Effector memory CD4-positive, alpha-beta T cell (primary cell): ENCODE measurements at places on chromosomes 5 and 9.
A peak's percentile ranks its signal among the peaks of the same experiment; 100 is the strongest.

DNA sequence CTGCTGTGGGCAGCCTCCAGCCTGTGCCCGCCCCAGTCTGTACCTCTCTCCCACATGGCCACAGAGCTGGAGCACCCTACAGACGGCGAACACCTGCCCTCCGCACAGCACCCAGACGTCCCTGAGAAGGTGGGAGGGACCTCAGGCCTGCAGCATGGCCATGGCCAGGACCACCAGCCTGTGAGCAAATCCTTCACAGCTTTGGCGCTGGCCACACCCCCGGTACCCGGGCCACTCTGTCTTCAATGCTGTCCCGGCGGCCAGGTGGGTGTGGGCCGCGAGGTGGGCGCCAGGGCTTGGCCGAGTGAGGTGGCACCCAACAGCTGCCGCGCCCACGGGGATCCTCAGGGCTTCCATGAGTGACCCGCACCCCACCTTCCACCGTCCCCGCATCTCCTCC, 18.7 kb downstream of the NOTCH1 start:
- DNase-seq = no peak

- no peak for DNase-seq
Observed at GRCh38 chr5:124056326-124056990, 544.5 kb downstream of the CSNK1G3 start.

DNA sequence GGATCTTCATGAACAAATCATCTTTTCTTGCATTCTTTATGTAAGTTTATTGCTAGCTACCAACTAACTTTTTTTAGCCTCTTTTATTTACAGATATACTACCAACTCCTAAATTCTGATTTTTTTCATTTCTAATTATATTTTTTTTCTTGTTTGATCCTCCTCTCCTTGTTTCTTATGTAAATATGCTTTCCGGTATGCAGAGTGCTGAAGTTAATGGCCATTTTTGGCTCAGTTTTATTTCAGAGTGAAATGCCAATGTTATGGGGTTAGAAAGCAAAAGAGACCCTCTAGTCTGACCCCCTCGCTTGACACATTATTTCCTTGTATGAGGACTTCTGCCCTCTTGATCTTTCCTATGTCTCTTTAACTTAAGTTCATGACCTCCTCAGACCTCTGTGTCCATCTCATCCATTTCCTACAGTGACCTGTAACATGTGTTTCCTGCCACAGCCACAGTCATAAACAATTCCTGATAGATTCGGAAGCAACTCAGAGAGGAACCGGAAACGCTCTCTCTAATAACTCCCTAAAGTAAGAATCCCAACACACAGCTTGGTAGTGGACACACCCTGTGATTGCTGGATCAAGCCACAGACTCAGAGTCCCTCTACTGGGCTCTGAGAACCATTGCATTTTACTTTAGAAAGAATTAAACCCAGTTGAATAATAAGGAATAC, 42.9 kb upstream of the AFAP1L1 start:
- DNase-seq = no peak

- no peak for DNase-seq
Observed at GRCh38 chr9:13613296-13613695, 333.8 kb upstream of the MPDZ start.

DNA sequence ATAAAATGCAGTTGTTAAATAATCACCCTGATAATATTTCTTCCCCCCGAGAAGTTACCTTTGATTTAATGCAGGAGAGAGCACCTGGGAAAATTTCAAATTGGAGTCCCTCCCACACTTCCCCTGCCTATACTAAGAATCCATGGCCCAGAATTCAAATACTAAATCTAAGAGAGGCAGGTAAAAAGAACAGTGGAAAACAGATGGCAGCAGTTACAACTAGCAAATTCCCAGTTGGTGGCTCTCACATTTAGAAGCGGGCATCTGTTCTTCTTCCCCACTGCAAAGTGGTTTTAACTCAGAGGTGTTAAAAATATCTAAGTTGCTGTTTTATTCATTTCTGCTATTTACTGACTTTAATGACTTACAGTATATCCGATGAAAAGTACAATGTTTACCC, 210.4 kb upstream of the ELAVL2 start:
- no peak for DNase-seq

- DNase-seq = no peak
Observed at GRCh38 chr9:4242239-4242638, 57.6 kb downstream of the GLIS3 start.

DNA sequence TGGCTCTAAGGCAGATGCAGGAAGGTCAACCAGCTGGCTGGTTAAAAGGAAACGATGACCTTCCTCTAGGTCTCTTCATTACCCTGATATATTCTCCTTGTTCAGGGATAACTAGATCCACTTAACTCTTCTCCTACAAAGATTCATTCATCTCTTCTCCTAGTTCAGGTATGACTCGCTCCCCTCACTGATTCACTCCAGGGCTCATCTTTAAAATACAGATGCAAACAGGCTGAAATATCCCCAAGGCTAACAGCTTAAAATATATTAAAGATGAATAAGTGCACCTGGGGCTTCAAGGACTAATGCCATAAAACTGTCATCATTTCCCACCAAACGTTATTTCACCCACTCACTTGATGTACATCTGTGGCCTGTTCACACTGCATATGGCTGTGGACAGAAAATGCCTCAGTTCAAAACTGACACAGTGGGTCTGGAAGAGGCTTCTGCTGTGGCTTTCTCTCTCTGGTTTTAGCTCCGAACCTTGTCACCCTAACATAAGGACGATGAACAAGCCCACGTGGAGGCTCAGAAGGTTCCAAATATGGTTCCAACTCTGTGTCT, 366.9 kb downstream of the DEPDC1B start:
- no peak for DNase-seq

DNA sequence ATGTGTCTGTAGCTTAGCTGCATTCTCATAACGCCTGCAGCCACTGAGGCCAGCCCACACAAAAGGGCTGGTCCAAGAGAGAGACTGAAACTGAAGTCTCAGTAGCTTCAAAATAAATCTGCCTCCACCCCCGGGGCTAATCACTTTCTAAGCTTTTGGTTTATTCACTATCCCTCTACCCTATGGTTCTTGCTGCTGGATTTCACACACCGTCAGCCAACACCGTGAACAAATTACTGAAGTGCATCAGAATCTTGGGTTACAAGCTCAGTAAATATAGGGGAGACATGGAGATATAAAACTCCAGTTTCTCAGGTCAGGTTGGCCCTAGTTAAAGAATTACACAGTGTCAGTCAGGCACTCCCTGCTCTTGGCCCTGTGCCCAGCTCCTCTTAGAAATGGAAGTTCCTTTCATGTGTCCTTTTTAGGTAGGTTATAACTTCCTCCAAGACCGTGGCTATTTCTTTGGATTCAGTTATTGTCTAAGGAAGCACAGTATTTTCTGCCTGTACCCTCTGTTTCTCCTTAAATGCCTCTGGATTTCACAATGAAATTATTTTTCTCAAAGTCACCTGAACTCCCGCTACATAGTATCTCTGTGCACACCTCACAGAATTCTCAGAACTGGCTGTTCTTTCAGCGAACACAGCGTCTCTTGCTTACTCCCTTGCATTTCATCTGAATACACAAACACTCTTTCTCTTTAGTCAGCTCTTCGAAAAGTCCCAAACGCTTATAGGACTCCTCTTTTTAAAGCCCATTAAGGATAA, 112.5 kb downstream of the FAM174A start:
- no peak for DNase-seq

GRCh38 chr5:57072218-57072892, 101.5 kb upstream of the GPBP1 start:
- DNase-seq = no peak

DNA sequence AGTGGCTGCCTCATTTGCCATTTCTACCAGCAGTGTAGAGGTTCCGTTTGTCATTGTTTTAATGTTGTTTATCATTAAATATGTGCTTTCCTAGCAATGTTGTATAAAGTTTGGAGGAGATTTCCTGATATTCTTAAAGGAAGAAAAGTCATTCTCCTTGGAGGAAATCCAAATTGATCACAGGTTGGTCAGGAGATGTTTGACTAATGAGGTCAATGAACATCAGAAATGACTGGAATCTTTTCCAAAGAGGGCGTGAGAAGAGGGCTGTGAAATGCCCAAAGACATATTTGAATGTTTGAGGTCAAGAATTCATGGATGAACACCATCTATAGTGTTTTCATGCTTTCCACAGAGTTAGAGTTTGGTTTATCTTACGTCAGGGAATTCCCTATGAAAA, 471.3 kb downstream of the MAT2B start:
- DNase-seq = no peak

- DNase-seq = peak; percentile 4
Observed at GRCh38 chr5:102801371-102801770, 46.3 kb downstream of the PAM start.

DNA sequence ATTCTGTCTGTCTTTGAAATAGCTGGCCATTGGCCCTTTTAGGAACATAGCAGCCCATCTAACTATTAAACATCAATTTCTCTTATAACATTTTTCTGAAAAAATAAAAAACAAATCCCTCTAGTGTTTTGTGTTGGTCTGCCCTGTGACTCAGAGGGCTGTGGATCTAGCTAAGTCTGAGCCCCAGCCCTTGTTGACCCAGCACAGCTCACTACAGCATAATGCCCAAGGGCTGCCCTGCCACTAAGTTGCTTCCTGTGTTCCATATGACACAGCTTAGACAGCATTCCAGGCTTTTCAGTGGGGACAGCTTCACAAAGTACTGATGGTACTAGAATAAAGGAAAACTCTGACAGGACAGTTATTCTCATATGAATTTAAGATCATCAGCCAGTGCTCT, 136.0 kb downstream of the SCAMP1 start:
- DNase-seq = no peak

- DNase-seq = no peak
Observed at GRCh38 chr5:35308421-35308820, 78.1 kb upstream of the PRLR start.

- no peak for DNase-seq
Observed at GRCh38 chr9:132690696-132691095, 20.4 kb downstream of the GTF3C4 start.

DNA sequence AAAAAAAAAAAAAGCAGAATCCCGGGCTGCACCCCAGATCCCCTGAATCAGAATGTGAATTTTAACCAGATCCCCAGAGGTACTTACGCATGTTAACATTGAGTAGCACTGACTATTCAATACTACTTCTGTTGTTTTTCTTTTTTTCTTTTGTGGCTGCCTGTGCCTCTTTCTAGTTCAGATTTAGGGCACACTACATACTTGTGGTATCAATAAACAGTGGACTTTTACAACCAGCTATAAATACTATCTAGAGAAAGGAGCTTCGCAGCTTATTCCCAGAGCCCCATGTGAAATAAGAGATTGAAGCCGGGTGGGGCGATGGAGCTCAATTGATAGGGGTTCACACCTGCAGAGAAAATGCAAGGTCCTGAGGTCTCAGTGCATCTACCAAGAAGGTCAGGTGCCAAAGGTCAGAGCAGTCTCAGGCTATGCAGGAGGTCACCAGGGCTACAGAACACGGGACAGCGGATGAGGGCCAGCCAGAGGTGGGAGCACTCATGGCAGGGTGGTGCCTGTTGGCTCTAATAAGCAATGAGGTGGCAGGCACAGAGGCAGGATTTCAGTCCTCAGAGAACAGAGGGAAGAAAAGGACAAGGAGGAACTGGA, 22.3 kb downstream of the WWC1 start:
- no peak for DNase-seq

- DNase-seq = no peak
Observed at GRCh38 chr5:22908586-22908985, 55.4 kb upstream of the CDH12 start.

GRCh38 chr5:84085387-84086041, 299.2 kb downstream of the EDIL3 start:
- DNase-seq = no peak

GRCh38 chr5:55172051-55172899, 702 bp downstream of the CDC20B start:
- DNase-seq = peak; percentile 40

DNA sequence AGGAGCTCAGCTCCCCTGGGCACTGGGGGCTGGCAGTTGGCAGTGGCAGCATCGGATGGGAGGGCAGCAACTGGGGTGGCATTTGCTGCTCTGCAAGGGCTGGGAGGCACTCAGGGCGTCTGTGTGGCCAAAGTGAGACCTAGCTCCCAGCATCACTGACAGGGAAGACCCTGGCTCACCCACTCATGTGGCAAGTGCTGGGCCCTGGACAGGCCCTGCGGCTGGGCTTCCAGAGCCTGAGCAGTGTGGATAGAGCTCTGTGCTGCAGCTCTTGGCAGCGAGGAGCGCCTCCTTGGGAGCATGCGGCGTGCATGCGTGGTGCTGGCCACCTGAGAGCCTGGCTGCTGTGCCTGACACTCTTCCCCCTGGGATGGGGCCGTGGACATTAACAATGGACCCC, 10.2 kb downstream of the CEP72 start:
- no peak for DNase-seq

- no peak for DNase-seq
Observed at GRCh38 chr5:73282383-73282782, 109.4 kb downstream of the TMEM174 start.

- DNase-seq = no peak
Observed at GRCh38 chr5:151671950-151672349, 14.8 kb downstream of the SPARC start.

- DNase-seq = no peak
Observed at GRCh38 chr5:175470781-175471180, 7.6 kb upstream of the SFXN1 start.

DNA sequence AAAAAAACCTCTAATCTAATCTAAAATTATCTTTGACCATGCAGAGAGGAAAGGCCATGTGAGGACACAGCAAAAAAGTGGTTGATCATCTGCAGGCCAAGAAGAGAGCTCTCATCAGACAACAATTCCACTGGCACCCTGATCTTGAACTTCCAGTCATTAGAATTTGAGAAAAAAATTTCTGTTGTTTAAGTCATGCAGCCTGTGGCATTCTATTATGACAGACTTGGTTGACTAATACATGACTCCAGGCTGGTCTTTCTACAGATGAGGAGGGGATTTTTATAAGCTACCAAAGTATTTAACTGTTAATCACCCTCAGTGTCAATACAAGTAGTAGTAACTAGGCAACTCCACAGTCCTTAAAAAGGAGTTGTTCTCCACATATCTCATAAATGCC, 358.5 kb upstream of the RGMB start:
- DNase-seq = no peak

GRCh38 chr9:227860-228259, 13.2 kb downstream of the DOCK8 start:
- DNase-seq = no peak

DNA sequence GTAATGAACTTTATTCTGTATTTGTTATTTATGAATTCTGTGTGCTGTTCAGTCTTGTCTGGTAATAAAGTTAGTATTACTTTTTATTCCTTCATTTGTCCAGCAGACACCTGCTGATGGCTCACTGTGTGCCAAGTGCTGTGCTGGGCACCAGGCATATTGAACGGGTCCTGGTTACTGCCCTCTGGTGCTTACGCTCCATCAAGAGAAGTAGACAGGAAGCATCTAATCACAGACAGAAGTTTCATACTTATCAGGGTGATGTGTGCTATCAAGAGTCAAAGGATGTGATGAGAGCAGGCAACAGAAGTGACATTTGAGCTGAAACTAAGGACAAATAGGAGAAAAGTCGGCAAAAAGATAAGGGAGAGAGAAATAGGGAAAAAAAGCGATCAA, 153.1 kb downstream of the FGF1 start:
- no peak for DNase-seq

- no peak for DNase-seq
Observed at GRCh38 chr5:159215886-159216285, 6.5 kb upstream of the RNF145 start.

GRCh38 chr9:101993771-101994170, 255.3 kb upstream of the GRIN3A start:
- DNase-seq = no peak

GRCh38 chr5:89534331-89534730, 651.3 kb upstream of the MEF2C start:
- DNase-seq = no peak

GRCh38 chr9:128081056-128081455, 13.0 kb downstream of the SLC25A25 start:
- DNase-seq = no peak
